ENCODE measurements at places on chromosomes 3 and 15.

- no peak for DNase-seq
These were observed 54.9 kb downstream of the TRIM71 start for GRCh38 chr3:32872487-32873382.

DNA sequence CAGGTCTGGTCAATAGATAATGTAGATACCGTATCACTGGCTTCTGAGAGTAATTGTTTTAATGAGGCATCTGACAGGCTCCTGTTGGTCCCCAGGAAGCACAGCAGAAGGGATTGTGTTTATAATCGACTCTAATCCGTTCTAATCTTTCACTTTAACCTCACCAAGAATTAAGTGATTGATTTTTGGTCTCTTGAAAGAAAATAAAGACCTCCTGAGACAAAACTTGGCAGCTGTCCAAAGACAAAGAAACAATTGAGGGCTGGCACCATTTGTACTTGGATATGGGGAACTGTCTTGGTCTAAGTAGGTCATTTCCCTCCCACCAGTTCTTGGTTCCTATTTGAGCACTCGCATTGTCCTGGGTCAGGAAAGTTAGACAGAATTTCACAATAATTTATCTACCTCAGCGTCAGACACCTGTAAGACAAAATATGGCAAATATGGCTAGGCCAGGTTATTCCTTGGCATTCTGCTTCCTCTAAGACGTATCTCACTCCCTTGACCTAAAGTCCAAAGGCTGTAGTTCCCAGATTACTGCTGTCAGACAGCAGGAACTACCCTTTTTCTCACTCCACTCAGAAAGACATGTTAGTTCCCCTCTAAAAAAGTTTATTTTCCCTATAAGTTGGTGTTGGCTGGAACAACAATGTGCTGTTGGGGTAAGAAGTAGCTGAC is 22.7 kb upstream of the CD96 start:
- DNase-seq = no peak

GRCh38 chr15:22978691-22979237 is 1.4 kb downstream of the CYFIP1 start:
- DNase-seq = no peak

DNA sequence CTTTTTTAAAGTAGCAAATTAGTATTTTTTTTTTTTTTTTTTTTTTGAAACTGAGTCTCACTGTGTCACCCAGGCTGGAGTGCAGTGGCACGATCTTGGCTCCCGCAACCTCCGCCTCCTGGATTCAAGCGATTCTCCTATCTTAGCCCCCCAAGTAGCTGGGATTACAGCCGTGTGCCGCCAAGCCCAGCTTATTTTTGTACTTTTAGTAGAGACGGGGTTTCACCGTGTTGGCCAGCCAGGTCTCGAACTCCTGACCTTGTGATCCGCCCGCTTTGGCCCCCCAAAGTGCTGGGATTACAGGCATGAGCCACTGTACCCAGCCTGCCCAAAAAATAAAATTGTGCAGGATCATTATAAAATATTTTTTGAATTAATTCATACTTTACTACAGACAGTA is 272.2 kb upstream of the UBE2E1 start:
- no peak for DNase-seq

DNA sequence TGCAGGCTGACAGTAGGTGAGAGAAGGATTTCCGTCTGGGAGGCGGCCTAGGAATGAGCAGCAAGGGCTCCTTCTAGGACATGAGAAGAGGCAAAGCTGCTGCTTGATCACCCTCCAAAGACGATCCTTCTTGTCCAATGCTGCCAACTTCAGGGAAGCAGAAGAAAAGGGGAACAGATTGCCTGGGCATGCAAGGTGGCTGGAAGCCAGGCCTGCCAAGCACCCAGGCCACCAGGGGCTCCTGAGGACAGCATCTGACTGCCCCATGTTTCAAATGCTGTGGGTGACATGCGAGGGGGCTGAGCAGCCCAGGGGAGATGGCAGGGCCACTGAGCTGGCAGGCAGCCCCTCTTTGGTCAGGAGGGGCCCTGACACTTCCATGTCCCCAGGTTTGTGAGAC is 3.3 kb upstream of the GRIP2 start:
- no peak for DNase-seq

- DNase-seq = no peak
These were observed 339.7 kb downstream of the IL5RA start for GRCh38 chr3:2770451-2770850.

DNA sequence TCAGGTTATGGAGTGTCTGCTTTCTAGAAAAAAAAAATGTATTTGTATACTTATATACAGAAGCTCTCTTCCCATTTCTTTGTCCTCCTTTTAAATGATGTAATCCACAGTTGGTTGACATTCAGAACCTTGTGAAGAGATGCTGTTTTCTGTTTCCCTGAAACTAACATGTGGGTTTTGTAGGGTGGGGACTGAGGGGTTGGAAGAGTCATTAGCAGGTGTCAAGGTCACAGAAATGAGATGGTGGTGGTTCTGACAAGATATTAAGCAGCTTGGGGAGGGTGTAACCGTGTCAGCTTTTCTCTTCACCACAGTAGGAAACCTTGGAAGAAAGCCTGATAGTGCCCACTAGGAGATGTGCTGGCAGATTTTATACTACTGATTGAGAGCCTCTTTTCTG is 2.4 kb downstream of the RASA2 start:
- no peak for DNase-seq

DNA sequence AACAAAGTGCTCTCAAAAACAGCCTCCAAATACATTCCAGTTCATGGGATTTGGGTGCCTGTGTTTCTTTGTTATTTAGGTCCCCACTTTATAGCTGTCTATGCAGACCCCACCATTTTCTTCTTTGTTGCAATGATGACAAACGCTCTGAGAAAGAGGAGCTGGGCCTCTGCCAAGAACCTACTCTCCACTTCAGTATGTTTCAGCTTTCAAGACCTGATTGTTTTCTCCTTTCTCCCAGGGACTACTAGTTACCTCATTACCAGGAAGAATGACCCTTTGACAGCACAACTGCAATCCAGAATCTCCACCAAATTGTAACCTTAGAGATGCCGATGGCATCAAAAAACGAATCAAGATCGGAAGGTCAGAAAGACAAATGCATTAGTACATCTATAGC is 236.8 kb downstream of the MEIS2 start:
- DNase-seq = no peak

- no peak for DNase-seq
These were observed 22.8 kb downstream of the MINDY2 start for GRCh38 chr15:58793862-58794261.

DNA sequence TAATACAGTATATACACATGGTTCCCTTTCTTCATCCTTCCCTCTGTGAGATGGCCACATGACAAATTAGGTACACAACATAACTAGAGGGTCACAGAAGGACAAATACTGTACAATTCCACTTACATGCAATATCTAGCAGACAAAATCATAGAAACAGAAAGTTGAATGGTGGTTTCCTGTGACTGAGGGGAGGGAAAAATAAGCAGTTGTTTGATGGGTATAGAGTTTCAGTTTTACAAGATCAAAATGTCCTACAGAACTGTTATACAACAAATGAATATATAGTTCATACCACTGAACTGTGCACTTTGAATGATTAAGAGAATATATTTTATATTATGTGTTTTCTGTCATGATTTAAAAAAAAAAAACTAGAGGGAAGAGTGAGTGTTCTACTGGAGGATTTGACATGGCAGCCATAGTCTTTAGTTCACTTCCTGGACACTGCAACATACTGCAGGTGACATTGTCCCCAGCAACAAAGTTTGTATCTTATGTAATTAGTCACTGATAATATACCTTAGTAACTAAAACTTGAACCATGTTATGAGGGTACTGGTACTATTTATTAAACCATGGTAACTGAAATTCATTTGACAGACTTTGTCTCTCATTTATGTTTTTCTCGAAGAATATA is 37.2 kb downstream of the CCDC54 start:
- no peak for DNase-seq

DNA sequence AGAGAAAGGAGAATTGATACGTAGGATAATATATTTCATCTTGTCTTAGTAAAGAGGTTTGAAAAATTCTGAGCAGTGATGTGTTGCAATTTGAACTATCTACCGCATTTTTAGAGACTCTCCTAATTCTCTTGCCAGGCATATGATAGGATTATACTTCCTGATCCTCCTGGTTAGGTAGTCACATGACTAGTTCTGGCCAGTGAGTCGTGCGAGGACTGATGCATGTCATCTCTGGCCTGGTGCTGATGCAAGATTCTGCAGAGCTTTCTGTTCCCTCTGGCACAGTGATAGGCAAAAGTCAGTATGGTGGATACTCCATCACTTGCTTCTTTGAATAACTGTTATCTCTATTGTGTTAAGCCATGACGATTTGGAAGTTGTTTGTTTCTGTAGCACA is 277.6 kb upstream of the NAALADL2 start:
- no peak for DNase-seq

DNA sequence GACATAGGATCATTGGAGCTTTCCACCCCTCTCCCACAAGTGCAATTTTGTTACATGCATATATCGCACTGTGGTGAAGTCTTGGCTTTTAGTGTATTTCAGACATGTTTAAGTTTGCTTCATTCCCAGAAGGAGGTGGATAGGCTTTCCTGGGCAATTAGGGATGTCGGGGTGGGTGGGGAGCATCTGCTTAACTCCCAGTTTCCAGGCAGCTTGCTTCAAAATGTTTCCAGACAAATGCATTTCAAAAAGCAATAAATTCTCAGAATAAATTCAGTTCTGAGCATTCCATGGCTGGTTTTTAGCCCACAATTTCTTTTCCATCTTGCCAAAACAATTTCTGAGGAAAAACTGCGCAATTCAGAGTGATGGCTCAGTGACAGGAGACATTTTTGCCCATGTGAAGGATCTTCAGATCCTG is 227.7 kb upstream of the ZPLD1 start:
- DNase-seq = no peak

- no peak for DNase-seq
These were observed 121.2 kb upstream of the NR2F2 start for GRCh38 chr15:96209285-96209735.

GRCh38 chr3:40317061-40317855 is 7.8 kb downstream of the EIF1B start:
- DNase-seq = no peak

DNA sequence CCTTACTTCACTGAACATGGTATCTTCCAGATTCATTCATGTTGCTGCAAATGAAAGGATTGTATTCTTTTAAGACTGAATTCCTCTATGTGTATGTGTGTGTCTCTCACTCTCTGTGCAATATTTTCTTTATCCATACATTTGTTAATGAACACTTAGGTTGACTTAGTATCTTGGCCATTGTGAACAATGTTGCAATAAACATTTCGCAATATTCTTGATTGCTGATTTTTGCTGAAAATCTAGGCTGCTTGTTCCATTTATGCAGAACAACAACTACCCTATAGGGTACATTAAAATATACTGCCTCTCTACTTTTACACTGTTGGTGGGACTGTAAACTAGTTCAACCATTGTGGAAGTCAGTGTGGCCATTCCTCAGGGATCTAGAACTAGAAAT is 732.4 kb downstream of the CADM2 start:
- DNase-seq = no peak

DNA sequence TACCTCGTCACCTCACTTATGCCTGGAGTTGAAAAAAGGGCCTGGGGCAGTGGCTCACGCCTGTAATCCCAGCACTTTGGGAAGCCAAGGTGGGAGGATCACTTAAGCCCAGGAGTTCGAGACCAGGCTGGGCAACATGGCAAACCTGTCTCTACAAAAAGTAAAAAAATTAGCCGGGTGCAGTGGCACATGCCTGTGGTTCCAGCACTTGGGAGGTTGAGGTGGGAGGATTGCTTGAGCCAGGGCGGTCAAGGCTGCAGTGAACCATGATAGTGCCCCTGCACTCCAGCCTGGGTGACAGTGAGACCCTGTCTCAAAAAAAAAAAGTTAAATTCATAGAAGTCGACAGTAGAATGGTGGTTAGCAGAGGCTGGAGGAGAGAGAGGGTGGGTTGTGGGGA is 4.6 kb upstream of the NEIL1 start:
- DNase-seq = no peak

DNA sequence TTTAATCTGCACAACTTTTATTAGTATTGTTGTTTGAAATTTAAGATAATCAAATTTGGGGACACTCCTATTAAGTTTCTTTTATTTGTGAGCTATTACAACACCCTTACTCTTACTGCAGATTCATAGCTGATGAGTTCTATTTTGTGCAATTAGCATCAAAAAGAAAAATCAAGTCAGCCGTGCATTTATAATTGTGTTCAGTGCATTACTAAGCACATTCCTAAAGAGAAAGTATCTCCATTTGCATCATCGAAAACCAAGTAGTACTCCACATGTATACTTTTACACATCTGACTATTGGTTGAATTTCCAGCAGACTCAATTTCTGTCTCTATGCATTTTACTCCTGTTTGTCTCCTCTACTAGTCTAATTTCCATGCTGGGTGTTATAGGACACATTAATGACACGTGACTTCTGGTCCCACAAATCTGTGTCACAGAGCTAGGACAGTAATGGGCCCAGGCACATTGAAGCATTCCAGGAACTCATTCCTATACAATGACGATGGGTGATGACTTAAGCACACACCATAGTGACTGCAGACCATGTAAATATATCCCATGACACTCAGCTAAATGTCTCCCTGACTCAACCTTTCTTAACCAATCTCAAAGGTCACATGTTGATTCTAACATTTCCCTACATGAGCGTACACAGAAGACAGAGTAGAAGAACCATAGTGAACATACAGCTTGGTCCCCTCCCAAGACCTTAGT is 477.5 kb downstream of the LPP start:
- no peak for DNase-seq

DNA sequence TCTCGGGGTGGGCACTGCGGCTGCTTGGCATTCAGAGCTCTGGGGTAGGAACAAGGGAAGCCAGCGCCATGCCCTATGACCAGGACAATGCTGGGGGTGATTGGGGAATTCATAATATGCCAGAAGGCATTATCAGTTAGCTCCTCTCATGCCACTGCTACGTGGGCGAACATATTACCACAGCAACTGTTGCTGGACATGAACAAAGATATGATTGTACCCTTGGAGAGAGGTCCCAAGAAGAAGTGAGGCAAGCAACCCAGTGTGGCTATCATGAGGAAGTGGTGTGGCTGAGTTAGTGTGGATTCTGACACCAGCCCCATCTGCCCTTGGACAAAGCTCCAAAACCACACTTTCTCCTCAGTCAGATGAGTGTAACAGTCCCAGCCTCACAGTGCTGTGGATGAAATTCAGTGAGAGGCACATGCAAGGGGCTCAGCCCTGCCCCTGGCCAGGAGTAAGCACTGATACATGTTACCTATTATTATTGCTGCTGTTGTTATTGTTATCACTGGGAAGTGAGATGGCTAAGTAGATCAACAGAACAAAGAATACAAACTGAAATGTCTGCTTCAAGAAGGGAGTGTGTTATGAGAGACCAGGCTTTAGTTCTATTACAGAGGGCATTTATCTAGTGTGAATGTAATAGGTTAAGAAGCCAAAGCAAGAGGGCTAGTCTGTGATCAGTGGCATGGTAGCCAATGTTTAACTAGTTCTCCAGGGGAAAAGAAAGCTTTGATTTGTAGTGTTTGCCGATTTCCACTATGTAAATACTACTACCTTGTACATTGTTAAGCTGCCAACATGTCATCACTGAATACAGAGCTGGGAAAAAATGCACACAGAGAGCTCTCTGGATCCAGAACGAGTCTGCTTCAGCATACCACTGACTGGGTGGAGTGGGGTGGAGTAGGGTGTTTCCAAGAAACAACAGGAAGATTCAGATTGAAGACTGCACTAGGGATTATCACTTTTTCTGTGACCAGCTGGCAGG is 222.3 kb upstream of the EIF1B start:
- DNase-seq = no peak

- no peak for DNase-seq
These were observed 4.4 kb upstream of the MBNL1 start for GRCh38 chr3:152264378-152264777.

GRCh38 chr3:180973543-180973942 is 16.0 kb downstream of the DNAJC19 start:
- DNase-seq = no peak
